LNCaP clone FGC (cell line): ENCODE measurements at places on chromosomes 6 and 20.

DNA sequence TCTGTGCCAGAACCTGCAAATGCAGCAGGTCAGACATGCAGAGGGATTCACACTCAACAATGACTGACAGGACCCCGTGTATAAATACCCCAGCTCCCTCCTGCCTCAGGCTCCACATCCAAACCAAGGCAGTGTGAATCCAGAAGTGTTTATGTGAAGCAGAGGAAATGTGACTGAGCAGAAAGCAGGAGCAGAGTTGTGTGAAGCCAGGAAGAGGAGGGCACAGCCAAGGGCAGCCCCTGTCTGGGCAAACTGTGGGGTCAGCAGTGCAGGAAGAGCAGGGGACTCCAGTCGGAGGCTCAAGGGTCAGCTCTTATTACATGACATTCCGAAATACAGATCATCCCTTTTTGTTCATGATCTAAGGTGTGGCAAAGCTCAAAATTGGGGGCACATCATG lies 19.3 kb upstream of the ENTPD6 start:
- DNase-seq = no peak

DNA sequence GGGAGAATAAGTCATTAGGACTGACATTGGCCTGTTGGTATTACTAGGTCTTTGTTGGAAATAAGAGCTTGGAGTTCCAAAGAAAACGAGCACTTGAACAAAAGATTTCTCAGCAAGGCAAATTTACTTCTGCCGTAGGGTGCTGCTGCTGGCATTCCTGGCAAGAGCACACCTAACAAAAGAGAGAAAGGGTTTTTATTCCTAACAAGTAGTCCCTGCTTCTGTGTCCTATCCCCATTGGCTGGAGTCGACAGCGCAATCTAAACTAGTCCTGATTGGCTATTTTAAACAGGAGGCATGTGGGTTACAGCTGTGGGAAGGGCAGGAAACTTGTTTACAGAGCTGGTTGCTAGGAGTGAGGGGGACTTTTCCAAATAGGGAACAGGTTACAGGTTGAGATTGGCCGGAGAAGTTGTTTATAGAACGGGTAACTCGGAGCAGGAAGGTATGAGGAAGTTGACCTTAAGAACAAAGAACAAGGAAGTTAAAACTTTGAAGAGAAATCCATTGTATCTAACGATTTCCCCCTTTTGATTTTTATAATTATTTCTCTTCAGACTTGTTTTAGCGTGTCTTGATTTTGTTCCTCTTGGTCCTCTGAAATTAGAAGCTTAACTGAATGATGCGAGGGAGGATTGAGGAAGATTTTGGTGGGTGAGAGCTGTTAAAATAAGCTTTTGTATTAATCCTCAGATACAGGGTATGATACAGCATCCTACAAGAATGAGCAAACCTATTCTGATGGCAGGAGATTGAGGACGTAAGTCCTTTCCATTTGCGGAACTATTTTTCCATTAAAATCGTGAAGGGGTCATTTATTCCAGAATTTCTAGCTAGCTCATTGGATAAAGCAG lies 3.4 kb upstream of the ZNFX1 start:
- DNase-seq = peak; percentile 98

DNA sequence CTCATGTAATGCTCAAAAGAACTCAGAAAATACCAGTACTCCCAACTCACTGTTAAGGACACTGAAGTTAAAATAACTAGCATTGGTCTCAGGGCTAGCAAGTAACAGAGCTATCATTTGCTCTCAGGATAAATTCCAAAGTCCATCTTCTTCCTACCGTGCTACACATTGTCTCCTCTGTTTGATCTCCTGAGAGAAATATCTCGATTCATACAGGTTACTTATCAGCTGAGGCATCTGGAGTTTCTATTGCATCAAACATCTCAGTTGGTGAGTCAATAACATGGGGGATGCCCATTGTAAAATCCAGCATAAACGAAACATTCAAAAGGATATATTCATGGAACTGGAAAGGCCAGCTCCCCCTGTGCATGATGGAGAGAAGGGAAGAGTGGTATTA lies 147.4 kb downstream of the BACH2 start:
- no peak for DNase-seq

- no peak for DNase-seq
Observed at GRCh38 chr6:44512868-44513741, 125.6 kb downstream of the CDC5L start.

GRCh38 chr6:165799391-165800153 lies 136.5 kb upstream of the PDE10A start:
- no peak for DNase-seq

- no peak for DNase-seq
Observed at GRCh38 chr6:41921712-41921998, 356 bp downstream of the BYSL start.

DNA sequence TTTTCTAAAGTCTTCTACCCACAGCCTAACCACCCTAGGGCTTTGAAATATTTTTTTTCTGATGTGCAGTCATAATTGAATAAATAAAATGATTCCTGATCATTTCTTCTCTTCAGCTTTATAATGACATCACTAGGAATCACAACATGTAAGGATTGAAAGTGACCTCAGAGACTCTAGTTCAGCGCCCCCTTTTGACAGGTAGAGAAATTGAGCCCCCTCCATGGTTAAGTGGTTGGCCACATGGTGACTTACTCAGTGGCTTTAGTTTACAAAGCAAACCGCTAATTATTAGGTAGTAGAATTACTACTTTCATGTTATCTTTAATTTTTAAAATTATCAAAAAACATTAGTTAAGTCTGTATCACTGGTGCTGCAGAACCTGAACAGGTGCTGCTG lies 13.3 kb upstream of the SLC2A12 start:
- no peak for DNase-seq
